ENCODE measurements at places on chromosomes 5 and 9. TPM values are rescaled to one million over a fixed set of nuclear protein-coding genes. Genes with fewer than 3 reads are reported as not detected.

Gene SHC3
- total RNA-seq: 7.3 TPM

DNA sequence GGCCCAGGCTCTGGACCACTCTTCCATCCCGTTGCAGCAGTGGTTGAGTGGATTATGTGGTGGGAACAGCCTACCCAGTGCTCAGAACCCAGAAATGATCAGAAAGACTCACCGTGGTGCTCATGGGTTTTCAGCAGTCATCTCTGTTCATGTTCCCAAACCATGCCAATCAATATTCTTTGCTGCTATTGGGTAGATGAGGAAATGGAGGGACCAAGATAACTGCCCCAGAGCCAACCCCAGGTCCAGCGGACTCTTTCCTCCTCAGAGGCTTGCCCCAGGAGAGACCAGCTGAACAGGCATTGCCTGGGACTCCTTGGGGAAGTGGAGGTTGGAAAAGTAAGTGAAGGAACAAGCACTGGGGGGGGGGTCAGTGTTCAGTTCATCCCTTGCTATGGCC lies 38.1 kb downstream of the ALG2 start:
- no peak for DNase-seq

Gene TRPM3
- total RNA-seq: not detected

GRCh38 chr5:127650022-127650421 lies 1.1 kb downstream of the CTXN3 start:
- no peak for DNase-seq

Gene CARTPT
- total RNA-seq: not detected

DNA sequence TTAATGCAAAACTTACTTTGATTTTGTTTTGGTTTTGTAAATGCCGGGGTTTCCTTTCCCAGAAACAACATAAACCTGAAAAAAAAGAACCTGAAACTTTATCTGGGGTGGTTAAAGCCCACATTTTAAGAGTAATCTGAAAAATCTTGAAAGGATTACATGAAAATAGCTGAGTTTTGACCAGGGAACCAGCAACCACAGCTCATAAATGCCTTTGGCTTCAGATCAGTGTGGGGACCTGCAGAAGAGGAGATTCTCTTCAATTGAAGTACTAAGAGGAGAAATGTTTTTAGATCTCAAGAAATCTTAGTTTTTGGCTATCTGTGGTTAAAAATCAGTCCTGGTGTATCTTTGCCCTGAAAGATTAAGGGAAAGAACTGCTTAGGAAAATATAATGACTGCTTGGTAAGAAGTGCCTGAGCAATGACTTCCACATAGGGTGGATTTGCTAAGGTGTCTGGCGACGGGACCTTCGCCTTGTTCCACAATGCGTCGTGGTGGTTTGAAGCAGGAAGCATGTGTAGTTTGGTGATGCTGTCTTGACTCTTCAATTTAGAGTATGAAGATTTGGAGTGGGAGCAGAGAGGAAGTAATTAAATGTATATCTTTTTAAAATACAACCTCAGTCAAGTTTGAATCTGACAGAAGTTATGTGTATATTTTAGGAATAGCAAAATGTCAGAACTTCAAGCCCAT lies 186.5 kb downstream of the MAN2A1 start:
- no peak for DNase-seq

Gene ANGPTL2
- total RNA-seq: 25.5 TPM

- no peak for DNase-seq
Observed at GRCh38 chr9:13131416-13131815, 148.1 kb downstream of the MPDZ start.
